Activated CD4-positive, alpha-beta T cell treated with anti-CD3 and anti-CD28 coated beads, Interleukin-2, amount 50 U/mL, for 48 hours (primary cell): ENCODE measurements at places on chromosomes 6 and 20.
A peak's percentile ranks its signal among the peaks of the same experiment; 100 is the strongest.

- DNase-seq, result no peak
Observed at GRCh38 chr6:140360651-140361050, 986.2 kb upstream of the CITED2 start.

DNA sequence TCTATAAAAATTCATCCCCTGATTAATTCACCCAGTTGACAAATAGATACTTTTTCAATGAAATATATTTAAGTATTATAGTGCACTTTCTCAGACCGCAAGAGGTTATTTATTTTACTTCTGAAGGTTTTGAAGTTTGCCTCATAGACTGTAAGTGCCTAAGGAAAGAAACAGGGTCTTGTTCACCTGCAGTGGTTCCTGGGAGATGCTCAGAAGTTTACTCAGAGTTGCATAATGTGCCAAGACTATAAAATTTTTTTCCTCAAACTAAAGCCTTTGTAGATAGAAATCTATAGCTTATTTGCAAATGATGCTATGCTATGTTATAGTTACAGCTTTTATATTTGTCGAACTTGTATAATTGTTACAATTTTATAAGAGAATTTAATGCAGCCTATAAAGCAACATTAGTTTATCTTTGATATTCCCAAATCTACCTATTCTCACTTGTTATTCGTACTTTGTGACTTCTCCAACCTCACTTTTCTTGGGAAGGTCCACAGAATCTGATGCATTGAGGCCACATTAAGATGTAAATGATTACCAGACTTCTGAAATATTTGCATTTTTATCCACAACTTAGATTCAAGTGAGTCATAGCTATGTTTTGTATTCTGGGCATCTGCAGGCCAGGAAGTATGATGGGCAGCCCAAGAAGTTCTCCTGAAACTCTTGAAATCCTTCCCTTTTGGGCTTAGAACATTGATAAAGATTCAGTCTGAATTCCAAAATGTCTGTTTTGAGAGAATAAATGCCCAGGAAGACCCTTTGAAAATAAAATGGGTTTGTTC lies 35.7 kb downstream of the KCNQ5 start:
- no peak for DNase-seq

DNA sequence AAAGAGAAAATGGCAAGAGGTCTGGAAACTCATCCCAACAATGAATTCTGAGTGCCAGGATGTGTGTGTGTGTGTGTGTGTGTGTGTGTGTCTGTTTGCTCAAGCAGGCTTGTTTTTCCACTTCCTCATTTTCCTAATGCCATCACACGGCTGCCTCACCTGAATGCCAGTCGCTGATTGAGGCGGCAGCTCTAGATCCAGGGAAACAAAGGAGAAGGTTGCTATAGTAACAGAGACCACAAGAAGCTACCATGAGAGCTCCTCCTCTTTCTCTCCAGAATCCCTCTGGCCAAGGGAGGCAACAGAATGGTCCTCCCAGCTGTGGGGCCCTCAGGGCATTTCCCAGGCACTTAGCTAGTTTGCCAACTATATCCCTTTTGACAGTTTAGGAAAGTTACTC lies 241.1 kb upstream of the TSHZ2 start:
- DNase-seq, result no peak

DNA sequence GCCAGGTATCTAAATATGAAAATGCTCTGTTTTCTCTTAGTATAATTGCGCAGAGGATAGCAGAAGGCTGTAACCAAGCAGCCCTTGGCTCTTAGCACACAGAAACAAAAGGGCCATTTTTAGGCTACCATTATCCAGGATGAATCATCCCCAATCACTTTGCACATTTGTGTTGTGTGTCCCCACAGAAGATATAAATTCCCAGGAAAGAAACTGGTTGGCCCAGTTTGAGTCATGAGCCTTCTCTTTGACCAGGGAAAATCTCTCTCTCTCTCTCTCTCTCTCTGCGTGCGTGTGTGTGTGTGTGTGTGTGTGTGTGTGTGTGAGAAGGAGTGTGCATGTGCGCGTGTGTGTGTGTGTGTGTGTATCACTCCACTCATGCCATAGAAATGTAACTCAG lies 178.5 kb downstream of the FRK start:
- DNase-seq, result no peak

DNA sequence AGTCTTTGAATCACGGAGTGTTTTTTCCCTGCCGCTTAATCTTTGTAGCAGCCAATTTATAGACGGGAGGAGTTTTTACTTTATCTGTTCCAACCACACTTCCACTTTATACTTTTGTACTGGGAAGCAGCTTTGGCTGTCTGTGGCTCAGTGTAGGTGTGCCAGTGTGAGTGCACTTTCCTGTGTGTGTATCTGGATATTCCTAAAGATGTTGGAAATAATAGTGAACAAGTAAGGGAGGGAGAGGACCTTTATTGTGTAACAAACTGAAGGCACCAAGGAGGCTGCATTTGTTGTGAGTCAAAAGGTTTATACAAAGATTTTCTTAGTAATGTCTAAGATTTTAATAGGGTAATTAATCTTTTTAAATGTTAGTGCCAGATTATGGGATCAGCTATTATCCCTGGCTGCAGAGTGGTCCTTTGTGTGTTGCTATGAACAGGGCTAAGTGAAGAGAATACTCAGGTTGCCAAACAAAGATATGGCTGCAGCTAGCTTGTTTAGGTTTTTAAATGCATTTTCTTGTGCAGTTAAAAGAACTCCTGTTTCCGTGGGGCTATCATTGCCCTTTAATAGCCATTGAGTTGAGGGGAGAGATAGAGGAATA lies 226.3 kb downstream of the RNF144B start:
- DNase-seq, result no peak

GRCh38 chr6:153401751-153402150 lies 270.7 kb upstream of the RGS17 start:
- no peak for DNase-seq

- no peak for DNase-seq
Observed at GRCh38 chr6:104896914-104897313, 37.2 kb upstream of the HACE1 start.

- no peak for DNase-seq
Observed at GRCh38 chr6:117674503-117674902, 766 bp upstream of the NUS1 start.

DNA sequence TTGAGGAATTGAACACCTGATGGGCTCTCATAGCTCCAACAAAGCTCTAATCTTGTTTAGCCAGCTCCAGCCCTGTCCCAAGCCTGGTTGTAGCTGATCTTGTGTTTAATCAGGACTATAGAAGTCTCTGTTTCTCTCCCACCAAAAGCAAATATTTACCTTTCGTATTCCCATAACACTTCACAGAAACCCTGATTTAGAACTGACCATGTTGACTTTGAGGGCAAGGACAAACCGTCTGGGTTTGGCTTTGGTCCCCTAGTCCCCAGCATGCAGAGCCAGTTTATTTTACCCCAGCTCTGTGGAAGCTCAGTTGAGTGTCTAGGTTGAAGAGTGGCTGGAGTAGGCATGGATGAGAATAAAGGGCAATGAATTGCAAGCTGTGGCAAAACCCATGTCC lies 18.0 kb upstream of the SIM1 start:
- DNase-seq, result no peak

DNA sequence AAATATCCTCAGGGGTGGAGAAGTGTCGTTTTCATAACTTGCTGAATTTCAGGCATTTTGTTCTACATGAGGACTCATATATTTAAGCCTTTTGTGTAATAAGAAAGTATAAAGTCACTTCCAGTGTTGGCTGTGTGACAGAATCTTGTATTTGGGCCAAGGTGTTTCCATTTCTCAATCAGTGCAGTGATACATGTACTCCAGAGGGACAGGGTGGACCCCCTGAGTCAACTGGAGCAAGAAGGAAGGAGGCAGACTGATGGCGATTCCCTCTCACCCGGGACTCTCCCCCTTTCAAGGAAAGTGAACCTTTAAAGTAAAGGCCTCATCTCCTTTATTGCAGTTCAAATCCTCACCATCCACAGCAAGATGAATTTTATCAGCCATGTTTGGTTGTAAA lies 20.3 kb upstream of the MAPK13 start:
- DNase-seq, result no peak

- no peak for DNase-seq
Observed at GRCh38 chr6:24228681-24229255, 102.8 kb downstream of the NRSN1 start.

GRCh38 chr6:23499549-23499948 lies 626.5 kb upstream of the NRSN1 start:
- DNase-seq, result no peak

- no peak for DNase-seq
Observed at GRCh38 chr6:13398421-13398994, 70.2 kb upstream of the TBC1D7 start.

DNA sequence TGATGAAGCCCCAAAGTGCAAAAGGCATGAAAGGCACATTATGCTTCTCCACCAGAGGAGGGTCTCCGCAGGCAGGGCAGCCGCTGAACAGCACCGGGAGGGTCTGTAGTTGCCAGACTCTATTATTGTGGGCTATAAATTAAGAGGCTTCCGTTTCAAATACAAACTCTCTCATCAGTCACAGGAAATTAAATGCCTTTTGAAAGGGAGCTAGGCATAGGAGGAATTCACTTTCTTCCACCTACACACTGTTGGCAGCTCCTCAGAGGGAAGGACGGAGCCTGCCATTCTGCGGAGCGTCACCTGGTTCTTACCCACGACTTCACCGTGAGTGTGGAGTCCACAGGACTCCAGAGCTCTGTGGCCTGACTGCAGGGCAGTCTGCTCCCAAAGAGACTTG lies 140.8 kb upstream of the AGPAT4 start:
- DNase-seq, result no peak

- no peak for DNase-seq
Observed at GRCh38 chr20:16488086-16488485, 85.2 kb downstream of the KIF16B start.

DNA sequence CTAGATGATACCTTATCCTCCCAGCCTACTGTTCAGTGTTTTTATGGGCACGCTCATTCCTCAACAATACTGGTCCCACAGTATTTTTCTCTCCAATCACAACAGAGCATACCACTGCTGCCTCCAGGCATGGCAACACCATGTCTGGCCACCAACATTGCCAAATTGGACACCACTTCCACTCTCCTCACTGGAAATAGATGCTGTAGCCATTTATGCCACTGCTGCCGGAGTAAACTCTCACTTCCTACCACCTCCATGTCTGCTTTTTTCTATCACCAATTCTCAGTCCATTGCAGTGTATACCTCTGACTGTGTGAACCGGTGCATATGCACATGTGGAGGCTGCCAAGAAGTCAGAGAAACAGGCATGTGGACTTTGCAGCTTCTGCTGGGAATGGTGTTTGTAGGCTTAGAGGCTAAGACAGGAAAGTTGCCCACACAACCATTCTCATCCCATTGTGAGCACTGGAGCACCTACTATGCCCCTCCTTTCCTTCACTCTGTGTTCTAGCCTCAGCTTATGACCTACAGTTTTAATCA lies 14.4 kb downstream of the PI3 start:
- DNase-seq, result no peak

GRCh38 chr6:89834884-89835792 lies 5.5 kb downstream of the CASP8AP2 start:
- DNase-seq, result peak; percentile 61

- DNase-seq, result no peak
Observed at GRCh38 chr20:62052336-62052841, 13.3 kb downstream of the TAF4 start.

DNA sequence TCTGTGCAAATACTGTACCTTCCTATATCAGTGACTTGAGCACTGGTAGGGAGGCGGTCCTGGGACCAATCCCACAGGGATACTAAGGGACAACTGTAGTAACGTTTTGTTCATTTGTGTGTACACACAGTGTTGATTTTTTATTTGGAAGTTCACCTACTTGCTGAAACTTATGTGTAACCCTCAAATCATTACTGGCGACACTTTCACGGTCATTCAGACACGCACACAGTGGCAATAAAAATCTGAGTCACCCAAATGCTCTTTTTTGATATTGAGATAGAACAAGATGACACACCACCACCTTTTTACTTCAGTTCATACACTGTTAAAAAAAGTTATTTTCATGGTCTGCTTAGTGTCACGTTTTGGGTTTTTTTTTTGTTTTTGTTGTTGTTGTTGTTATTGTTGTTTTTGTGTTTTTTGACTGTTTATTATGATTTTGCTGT lies 79.8 kb downstream of the QKI start:
- no peak for DNase-seq

DNA sequence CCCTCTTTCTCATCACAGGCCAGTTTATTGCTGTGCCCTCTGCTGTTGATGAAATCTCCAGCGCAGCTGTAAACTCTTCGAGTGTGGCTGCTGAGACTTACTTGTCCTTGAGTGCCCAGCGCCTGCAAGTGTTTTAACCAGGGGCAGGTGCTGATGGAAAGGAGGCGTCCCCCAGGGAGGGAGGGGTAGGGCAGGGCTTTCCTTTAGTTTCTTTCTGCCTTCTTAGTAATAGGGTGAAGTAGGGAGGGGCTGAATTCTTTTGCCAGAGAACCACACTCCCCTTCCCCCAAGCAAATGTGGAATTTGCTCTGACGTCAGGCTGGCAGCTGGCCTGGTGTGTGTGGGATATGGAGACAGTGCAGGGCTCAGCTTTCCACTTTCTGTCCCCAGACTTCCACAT lies 61.2 kb downstream of the IGF2R start:
- DNase-seq, result no peak

DNA sequence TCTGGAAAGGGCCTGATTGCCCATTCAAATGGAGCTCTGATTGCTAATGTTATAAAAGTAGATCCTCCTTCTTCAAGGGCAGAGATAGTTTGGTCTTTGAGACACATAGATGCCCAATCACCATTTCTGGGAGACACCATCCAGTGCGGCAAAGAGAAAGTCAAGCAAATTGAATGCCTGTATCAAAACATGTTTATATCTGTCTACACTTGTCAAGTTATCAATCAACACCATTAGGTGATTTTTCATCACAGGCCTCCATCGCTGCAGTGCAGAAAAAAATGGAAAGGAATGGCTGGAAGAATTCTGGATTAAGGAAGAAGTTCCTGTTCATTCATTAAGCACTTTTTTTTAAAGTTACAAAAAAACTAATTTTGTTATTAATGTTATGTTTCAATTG lies 54.8 kb upstream of the ZFP64 start:
- DNase-seq, result no peak

DNA sequence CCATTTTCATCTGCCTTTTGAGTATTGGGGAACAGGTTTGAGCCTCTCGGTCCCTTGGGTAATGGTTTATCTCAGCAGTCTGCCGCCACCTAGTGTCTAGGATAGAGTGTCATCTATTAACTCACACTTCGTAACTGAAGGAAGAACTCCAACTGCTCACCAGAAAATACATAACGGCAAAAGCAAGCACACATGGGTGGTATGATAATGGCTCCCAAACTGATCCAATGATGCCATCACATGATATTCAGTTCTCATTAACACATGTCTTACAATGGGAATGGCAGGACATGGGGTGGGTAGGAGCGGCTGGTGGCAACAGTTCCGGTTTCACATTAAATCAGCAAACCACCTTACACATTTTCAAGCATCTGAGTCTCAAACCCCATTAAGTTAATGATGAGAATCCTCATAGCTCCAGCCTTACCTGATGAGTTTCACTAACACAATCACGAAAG lies 110.7 kb upstream of the PHACTR1 start:
- DNase-seq, result peak; percentile 39

DNA sequence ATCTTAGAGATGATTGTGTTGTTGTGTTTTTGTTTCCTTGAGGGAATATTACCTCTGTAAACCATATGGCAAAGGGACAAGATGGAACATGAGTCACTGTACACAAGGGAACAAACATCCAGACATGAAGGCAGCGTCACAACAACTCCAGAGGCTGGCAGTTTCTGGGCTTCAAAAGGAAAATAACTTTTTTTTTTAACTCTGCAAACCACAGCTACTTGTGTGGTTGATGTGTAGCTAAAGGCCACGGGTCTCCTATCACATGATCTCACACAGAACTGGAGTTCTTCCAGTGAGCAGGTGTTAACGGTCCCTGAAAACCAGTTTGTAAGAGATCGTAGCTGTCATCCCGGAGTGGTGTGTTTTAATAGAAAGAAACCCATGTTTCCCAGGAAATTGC lies 33.2 kb upstream of the HBS1L start:
- DNase-seq, result no peak
